ENCODE measurements at places on chromosomes 6 and 20.

DNA sequence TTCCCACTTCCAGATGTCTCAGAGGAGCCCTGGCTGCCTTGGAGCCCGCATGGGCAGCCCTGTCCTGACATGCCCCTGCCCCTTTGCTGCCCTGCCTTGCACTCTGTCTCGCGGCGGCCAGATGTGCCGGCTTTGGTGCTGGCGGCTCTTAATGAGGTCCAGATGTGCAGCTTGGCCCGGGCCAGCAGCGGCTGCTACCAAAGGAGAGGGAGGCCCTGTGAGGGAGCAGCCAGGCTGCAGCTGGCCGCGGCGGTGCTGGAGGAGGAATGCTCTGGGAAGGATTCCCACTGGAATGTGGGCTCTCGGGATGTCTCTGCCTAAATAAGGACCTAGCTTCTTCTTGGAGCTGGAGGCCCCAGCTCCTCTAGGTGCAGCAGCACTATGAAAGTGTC is 72.4 kb downstream of the FGD2 start:
- DNase-seq = no peak

DNA sequence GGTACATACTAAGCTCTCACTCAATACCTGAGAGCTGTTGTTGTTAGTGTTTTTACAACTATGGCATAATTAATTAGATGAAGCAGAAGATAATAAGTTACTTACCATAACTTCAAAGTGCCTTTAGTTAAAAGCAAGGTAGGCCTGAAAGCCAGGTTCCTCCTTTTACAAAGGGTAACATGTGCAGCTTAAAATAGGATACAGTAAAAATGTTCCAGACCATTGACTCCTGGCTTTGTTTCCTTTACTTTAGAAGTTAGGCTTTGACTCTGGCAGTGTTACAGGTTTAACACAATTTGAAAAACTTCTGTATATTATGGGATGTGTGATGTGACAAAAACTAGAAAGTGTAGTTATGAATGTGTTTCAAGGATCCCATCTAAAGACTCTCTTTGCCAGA is 522.5 kb downstream of the EPM2A start:
- no peak for DNase-seq

DNA sequence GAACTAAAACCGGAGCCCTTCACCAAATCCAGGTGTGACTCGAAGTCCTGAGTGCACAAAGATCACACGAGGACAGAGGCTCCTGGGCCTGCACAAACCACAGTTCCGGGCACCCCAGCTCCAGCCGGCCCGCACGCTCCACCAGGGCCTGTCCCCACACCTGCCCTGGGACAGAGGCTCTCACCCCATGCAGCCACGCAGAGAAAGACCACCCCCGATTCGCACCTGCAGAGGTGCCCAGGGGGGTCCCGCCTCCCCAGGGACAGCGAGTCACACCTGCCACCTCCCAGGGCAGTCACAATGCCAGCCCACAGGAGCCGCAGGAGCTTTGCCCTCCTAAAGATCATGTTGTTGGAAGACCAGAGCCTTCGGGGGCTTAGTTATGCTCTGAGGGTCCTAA is 25.4 kb upstream of the MRGBP start:
- DNase-seq = no peak

DNA sequence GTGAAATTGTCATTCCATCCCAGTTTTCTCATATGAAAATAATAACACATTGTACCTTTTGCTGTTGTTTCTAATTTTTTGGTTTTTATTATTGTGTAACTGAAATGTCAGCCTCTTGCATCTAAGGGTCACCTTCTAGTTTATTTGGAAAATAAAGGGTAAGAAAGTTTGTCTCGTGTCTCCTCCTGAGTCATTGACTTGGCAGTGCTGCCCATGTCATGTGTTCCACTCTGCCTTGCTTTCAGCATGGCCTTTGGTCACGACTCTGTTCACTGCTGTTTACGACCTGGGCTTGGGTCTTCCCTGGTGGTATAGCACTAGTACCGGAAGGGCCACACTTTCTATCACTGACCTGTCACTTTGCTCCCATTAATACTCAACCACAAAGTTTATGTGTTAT is 171.4 kb upstream of the RSPO3 start:
- no peak for DNase-seq

- no peak for DNase-seq
Observed at GRCh38 chr6:106439459-106439858, 78.9 kb downstream of the CRYBG1 start.

GRCh38 chr6:61886608-61887259 is 399.3 kb downstream of the KHDRBS2 start:
- DNase-seq = no peak

DNA sequence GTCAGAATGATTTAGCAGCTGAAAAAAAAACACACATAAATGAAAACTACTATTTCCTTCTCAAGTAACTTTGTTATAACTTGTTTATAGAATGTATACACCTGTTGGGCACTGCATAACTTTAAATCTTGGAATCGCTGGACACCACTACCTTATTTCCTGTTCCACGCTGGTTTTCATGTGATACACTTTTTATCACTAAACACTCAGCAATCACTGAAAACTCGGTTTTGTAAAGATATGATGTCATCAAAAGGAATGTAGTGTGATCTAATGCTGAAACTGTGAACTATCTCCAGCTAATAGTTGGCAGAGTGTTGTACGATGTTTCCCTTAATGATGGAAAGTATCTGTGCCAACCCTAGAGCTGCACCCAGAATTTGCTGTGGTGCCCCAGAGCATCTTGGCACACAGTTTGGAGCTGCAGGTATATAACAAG is 127.9 kb downstream of the BACH2 start:
- DNase-seq = no peak

- no peak for DNase-seq
Observed at GRCh38 chr20:58665606-58666005, 14.5 kb downstream of the STX16 start.

GRCh38 chr20:43590036-43590391 is 723 bp upstream of the IFT52 start:
- DNase-seq = no peak

GRCh38 chr6:39057251-39058155 is 8.9 kb downstream of the GLP1R start:
- no peak for DNase-seq

DNA sequence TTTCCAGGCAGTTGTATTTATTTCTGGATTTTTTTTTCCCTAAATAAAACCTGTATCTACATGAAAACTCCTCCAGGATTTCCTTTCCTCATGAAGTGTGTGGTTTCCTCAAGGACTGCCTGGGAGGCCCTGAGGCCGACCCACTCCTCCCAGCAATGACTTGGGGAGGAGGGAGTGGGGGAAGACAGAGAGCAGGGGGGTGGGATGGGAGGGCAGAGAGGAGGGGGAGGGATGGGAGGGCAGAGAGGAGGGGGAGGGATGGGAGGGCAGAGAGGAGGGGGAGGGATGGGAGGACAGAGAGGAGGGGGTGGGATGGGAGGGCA is 161.8 kb upstream of the AGPAT4 start:
- DNase-seq = no peak

DNA sequence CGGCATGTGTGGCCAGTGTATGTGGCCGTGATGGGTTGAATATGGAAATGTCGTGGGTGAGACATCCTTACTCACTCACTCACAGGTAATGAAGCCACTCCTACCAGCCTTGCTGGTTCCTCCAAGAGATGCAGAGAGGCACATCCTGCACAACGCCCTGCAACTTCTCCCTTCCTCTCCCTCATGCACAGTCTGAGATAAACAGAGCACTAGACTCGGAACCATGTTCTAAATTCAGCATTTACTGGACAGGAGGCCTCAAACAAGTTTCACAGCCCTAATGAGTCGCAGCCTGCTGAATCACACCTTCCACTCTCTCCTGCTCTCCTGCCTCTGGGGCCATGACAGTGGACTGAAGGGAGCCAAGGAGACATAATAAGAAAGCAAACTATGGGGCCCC is 91.2 kb downstream of the ISM1 start:
- DNase-seq = no peak

DNA sequence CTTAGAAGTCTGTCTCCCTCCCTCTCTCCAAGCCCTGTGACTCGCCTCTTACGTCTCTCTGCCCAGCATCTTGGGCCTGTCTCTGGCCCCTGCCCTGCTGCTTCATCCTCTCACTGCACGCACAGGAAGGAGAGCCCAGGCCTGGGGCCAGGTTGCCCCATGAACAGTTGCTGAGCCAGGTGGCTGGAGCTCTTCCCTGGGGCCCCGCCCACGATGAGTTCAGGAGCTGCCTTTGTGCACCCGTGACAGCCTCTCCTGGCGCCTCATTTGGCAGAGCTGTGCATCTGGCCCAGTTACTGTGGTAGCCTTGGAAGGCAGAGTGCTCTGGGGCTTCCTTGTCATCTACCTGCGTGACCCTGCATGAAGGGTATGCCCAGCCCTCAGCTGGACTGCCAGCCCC is 44.5 kb downstream of the SLC52A3 start:
- DNase-seq = no peak

DNA sequence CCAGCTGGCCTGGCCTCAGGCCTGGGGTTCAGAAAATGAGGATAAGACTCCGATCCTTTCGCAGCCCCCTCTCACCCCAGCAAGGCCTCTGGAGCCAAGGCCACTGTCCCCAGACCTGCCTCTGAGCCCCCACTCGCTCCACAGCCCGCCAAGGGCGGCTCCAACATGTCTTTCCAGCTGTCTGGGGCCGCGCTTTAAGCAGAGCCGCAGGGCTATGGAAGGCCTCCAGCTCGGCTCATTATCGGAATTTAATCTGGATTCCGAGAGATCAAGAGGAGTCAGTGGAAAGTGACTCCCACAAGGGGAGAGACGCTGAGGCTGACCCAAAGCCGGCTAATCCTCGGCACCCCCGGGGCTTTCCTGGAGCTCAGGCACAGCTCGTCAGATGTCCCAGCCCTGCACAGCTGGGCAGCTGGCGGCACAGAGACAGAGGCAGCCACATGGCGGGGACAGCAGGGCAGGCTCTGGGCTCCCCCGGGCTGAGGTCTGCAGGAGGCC is 41.8 kb downstream of the BMP7 start:
- no peak for DNase-seq

DNA sequence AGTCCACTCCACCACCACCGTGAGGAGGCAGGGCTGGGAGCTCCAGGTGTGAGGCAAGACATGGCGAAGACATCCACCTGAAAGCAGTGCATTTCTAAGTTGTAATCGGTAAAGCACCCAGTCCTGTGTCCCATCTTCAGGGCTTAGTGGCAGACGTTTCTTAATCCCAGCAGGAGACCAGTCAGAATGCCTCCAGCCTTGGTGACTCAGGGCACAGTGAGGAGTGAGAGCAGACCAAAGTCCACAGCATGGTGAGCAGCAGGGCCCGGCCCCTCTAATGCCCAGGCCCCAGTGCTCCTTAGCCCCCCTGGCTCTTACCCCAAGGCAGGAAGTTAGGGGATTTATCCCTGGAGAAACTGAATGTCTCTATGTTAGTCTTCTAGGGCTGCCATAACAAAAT is 183.9 kb downstream of the SYNDIG1 start:
- no peak for DNase-seq

- DNase-seq = no peak
Observed at GRCh38 chr6:72635636-72636035, 13.8 kb downstream of the KCNQ5 start.

DNA sequence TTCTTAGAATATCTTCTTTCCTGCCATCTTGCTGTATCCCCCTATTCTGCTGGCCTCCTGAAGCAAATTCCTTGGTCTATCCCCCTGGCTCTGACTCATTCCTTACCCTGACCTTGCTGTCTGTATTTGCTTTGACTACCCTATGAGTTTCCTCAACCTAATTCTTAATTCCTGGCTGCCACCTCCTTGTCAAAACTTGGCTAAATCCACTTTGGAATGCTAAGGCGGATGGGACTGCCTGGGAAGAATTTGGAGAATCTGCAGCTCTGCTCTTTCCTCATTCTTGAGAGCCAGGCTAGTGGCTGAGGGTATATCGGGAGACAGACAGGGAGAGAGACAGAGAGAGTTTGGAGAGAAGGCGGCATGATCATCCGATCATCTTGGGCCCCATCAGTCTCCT is 24.4 kb downstream of the CAP2 start:
- no peak for DNase-seq

DNA sequence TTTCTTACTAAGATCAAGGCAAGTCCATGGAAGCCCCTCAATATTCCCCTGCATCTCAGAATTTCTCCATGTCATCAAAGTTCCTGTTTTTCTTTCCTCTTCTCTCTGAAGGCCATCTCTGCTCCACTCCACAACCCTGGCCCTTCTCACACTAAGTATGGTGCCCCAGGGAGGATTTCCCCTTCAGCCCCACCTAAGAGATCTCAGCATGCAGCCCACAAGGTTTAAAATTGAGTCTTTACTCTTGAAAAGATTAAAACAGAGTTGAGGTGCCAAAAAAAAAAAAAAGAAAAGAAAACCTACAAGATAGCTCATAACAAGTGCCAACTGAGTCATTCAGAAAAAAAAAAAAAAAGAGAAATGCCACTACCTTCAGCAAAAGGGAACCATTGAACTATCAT is 36.5 kb upstream of the TNFAIP3 start:
- no peak for DNase-seq

DNA sequence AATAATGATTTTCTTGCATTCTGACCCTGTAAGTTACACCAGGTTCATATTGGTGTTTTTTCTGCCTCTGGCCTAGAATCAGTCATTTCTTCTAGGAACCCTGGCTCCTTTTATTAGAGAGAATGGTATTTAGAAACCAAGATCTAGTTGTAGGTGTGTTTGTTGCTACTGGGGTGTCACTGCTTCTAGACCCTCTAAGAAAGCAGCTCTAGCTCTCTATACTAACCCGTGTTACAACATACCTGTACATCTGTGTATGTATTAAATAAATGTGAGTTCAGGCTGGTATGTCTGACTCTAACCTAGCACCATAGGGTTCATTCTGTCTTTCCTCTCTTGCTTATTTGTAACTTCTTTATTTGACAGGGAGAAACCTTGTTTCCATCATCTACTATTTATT is 16.8 kb downstream of the SENP6 start:
- no peak for DNase-seq

GRCh38 chr20:24658920-24659660 is 189.7 kb downstream of the SYNDIG1 start:
- DNase-seq = no peak

- no peak for DNase-seq
Observed at GRCh38 chr6:71510856-71511255, 222.2 kb downstream of the OGFRL1 start.

GRCh38 chr6:126600258-126600916 is 260.5 kb downstream of the CENPW start:
- DNase-seq = no peak

GRCh38 chr20:53097371-53097770 is 125.2 kb downstream of the TSHZ2 start:
- no peak for DNase-seq

DNA sequence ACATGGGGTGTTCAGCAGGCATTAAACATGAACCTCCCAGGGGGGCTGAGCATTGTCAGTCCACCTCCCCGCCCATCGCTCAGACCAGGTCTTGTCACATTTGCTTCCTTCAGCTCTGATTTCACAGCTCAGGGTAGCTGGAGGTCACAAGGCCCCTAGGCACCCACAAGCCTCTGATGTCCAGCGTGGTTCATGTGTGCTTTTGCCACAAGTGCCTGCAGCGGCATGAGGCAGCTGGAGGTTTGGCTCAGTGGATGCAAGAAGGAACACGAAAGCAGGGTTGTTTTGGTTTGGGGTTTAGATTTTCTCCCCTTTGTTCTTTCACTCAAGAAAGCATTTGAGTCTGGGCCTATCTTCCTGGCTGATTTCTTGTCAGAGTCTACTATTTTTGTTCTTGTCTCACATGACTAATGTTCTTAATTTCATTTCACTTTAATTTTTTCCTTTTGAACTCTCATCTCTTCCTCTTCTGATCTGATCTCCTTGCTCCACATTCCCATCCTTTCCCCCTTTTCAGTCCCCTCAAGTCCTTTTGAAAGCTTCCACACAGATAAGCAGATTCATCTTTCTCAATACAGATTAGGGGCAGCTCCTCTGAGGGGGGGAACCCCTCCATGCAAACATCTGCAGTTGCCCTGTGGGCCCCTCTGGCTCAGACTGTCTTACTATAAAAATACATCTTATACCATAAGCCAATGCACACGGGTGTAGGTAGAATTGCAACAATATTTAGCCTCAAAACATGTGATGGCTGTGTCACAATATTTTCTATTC is 68.1 kb upstream of the CEP85L start:
- DNase-seq = no peak

Data from K562 (cell line).